ENCODE measurements at places on chromosomes 6 and 20.

DNA sequence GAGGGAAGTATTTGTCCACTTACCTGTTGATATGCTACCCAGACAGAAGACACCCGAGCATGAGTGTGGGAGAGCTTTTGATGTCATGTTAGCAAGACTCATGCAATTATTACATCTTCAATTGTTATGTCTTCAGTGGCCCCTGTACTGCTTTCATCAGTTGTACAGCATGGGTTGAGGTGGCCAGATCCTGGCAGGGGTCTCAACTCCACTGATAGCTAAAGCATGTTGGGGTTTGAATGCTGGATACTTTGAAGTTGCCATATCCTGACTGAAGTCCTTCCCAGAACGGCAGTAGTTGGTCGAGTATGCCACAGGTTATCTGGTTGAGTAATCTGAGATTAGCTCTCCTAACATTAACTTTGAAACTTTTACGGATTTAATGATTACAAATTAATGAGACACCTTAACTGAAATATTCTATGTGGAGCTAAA is 46.7 kb downstream of the LRRN4 start:
- H3K36me3 ChIP-seq, result peaks cover 18% of the 10 kb centered on the region
- peaks cover 18% of the 10 kb centered on the region for H3K4me1 ChIP-seq
- H3K4me3 ChIP-seq, result peak overlapping the region; percentile 95

GRCh38 chr6:130202782-130203181 is 20.0 kb downstream of the SAMD3 start:
- peak overlapping the region; percentile 84 for H3K4me3 ChIP-seq
- H3K27me3 ChIP-seq, result no peaks in the 10 kb centered on the region
- peaks cover 68% of the 10 kb centered on the region for H3K4me1 ChIP-seq
- DNase-seq, result no peak

DNA sequence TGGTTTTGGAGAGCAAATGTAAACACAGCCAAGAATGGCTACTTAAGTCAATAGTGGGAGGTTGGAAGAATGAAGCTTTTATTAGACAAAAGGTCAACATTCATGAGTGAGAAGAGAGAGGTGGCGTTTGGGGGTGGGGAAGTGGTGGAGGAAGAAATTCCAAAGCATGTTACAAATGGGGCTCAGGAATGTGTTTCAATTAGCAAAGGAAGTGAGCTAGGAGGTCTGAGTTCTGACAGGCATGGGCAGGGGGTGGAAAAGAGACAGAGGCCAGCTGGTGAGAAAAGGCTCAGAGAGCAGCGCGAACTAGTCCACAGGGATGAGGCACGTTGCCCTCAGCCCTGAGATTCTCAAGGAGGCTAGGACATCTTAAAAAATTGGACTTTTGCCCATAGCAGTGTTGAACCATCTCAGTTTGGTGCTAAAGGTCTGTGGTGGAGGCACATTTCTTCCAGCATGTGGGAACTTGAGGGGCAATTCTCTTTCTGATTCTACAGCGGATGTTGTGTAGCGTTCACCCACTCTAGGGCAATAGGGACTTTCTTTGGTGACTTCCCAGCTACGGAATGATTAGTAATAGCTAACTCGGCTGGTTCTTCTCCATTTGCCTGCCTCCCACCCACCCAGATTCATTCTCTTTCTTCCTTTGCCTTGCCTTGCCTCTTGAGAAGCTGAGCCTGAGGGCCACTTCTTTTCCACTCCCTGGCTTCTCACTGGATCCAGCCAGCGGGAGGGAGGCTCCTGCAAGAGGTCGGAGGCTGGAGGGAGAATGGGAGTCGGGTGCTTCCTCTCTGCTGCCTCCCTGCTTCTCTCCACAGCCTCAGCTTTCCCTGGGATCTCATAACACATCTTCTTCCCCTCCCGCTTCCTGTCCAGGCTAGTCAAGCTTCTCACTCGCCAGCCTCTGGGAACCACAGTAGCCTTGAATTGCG is 45.1 kb upstream of the NEDD9 start:
- peaks cover 23% of the 10 kb centered on the region for H3K36me3 ChIP-seq
- peaks cover 61% of the 10 kb centered on the region for H3K4me1 ChIP-seq
- DNase-seq, result no peak
- peak overlapping the region; percentile 88 for H3K4me3 ChIP-seq

- no peak overlapping the region for H3K27ac ChIP-seq
- H3K4me1 ChIP-seq, result no peaks in the 10 kb centered on the region
- DNase-seq, result no peak
Observed at GRCh38 chr6:4506223-4506622, 270.0 kb upstream of the CDYL start.

GRCh38 chr6:37779111-37779800 is 40.3 kb upstream of the ZFAND3 start:
- H3K36me3 ChIP-seq, result no peaks in the 10 kb centered on the region
- peaks cover 6% of the 10 kb centered on the region for H3K27me3 ChIP-seq
- H3K4me1 ChIP-seq, result peaks cover 12% of the 10 kb centered on the region
- no peak for DNase-seq
- no peak overlapping the region for H3K27ac ChIP-seq
- H3K4me3 ChIP-seq, result no peak overlapping the region

DNA sequence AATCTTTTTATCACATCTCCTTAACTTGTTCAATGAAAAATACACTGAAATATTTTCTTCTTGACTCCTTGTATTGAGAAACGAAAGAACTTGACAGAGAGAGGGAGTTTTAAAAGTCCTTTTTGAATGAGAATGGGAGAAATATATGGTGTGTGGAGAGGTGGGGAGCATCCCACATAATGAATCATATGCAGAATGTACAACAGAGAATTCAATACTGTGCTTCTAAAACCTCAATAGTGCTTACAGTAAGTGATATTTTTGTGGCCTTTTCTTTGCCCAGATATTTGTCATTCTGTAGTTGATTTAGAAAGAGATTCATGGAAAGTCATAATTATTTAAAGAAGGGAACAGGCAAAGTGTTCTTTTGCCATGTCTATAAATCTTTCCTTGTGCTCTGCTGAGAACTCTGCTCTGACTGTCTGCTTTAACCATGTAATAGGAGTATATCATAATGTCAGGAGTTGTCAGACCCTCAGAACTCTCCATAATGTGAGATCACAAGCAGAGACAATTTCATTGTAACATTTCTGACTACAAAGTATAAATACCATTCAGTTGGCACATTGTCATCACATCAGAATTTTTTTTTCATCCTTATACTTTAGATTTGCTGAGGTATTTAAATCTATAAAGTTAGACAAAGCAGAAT is 32.8 kb upstream of the HS3ST5 start:
- no peaks in the 10 kb centered on the region for H3K4me1 ChIP-seq
- H3K36me3 ChIP-seq, result no peaks in the 10 kb centered on the region
- H3K27ac ChIP-seq, result no peak overlapping the region
- DNase-seq, result no peak
- no peak overlapping the region for H3K4me3 ChIP-seq

- H3K4me1 ChIP-seq, result peaks cover 37% of the 10 kb centered on the region
- no peak for DNase-seq
- H3K27me3 ChIP-seq, result no peaks in the 10 kb centered on the region
- no peaks in the 10 kb centered on the region for H3K36me3 ChIP-seq
- peak overlapping the region; percentile 78 for H3K27ac ChIP-seq
Observed at GRCh38 chr20:48667481-48667880, 160.3 kb downstream of the PREX1 start.

DNA sequence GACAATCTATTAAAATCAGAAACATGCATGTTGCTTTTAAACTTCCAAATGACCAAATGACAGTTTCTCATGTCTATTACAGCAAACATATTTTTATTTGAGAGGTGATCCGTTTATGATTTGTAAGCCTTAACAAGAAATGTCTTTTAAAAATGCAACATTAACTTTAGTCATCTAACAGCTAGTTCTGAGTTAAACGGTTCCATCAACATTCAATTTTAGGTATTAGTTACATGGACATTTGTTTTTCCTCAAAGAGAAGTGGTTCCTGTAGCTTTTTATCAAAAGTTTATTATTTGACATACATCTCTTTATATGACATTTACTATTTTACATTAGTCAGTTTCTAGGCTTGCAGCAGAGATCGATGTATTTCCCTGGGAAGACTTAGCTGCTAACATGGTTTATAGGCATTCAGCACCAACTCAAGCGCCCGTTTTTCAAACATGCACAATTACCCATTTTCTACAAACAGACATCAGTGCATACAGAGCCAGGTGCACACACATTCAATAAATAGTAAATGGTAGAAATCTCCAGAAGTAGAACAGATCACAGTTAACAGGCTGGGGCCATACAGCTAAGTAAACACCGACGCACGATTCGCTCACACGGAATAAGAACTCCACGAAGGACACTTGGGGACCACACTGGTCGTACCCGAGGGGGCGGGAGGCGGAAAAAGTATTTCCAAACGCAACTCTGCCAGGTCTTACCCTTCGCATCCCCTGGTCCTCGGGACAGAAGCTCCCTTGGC is 882 bp downstream of the CNR1 start:
- H3K4me3 ChIP-seq, result peak overlapping the region; percentile 55
- no peaks in the 10 kb centered on the region for H3K36me3 ChIP-seq
- no peak for DNase-seq
- H3K27ac ChIP-seq, result no peak overlapping the region
- H3K27me3 ChIP-seq, result peaks cover 44% of the 10 kb centered on the region
- H3K4me1 ChIP-seq, result peaks cover 9% of the 10 kb centered on the region

- H3K27ac ChIP-seq, result no peak overlapping the region
- no peak overlapping the region for H3K4me3 ChIP-seq
- H3K36me3 ChIP-seq, result peaks cover 7% of the 10 kb centered on the region
- H3K4me1 ChIP-seq, result peaks cover 9% of the 10 kb centered on the region
- peaks cover 11% of the 10 kb centered on the region for H3K27me3 ChIP-seq
Observed at GRCh38 chr6:142725024-142725770, 219.8 kb downstream of the HIVEP2 start.

DNA sequence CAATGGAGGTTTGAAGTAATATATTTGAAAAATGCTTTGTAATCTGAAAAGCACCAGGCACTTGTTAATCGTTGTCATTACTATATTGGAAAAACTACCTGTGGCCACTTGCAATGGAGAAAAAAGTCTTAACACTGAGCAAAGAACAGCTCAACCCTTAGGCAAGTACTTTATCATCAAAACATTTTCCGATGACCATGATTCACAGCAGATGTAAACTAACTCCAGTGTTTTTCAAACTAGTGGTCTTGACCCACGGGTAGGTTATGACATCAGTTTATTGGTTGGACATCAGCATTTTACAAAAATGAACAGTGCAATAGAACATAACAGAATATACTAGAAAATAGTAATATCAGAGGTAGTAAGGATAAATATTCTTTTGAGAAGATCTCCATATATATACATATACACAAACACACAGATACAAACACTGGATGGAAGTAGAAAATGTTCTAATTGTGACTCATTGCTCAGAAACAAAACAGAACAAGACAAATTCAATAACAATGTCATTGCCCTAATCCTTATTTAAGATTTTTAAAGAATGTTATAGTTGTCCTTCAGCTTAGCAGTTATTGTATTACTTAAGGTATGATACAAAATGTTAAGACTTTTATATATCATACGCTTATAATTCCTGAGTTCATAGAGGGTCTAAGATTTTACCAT is 123.0 kb downstream of the PLCB1 start:
- H3K4me1 ChIP-seq, result peaks cover 24% of the 10 kb centered on the region
- DNase-seq, result no peak
- no peaks in the 10 kb centered on the region for H3K36me3 ChIP-seq
- H3K4me3 ChIP-seq, result no peak overlapping the region
- H3K27ac ChIP-seq, result no peak overlapping the region
- H3K27me3 ChIP-seq, result no peaks in the 10 kb centered on the region

DNA sequence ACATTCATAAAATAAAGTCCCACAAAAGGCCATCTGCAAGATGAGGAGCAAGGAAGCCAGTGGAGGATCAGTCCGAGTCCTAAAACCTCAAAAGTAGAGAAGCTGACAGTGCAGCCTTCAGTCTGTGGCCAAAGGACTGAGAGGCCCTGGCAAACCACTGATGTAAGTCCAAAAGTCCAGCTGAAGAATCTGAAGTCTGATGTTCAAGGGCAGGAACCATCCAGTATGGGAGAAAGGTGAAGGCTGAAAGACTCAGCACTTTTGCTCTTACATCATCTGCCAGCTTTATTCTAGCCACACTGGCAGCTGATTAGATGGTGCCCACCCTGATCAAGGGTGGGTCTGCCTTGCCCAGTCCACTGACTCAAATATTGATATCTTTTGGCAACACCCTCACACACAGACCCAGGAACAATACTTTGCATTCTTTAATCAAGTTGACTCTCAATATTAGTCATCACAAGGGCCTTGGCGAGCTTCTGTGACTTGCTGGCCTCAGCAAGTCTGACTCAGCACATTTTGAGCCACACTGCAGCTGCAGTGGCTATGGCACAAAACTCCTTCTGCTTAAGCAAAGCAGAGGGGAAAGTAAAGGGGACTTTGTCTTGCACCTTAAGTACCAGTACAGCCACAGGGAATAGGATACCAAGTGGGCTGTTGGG is 1370.3 kb upstream of the CITED2 start:
- no peaks in the 10 kb centered on the region for H3K4me1 ChIP-seq
- peaks cover 5% of the 10 kb centered on the region for H3K36me3 ChIP-seq
- no peak for DNase-seq
- H3K4me3 ChIP-seq, result no peak overlapping the region

DNA sequence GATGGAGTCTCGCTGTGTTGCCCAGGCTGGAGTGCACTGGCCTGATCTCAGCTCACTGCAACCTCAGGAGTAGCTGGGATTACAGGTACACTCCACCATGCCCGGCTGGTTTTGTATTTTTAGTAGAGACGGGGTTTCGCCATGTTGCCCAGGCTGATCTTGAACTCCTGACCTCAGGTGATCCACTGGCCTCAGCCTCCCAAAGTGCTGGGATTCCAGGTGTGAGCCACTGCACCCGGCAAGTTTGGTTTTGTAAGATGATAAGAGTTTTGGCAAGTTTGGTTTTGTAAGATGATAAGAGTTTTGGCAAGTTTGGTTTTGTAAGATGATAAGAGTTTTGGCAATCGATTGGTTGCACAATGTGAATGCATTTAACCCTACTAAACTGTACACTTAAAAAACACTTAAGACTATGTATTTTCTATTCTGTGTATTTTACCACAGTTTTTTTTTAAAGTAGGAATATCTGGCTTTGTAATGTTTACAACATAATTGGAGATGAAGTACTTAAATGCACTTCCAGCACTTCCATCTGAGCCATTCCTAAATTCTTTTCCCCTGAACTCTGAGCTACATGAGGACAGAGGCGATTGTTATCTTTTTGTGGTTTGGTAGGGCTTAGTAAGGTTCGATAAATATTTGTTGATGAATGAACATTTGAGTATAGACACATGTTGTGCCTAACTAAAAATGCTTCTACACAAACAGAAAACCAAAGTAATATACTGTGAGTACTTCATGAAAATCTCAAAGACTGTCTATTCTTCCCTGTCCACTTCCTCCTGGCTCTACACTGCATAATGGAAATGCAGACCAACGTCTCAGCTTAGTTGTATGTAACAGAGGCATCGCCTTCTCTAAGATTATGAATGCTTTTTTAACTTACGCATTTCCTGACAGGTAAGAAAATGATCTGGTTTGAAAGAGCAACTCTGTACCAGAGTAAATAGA is 18.8 kb downstream of the SAMHD1 start:
- peaks cover 20% of the 10 kb centered on the region for H3K36me3 ChIP-seq
- no peaks in the 10 kb centered on the region for H3K27me3 ChIP-seq
- H3K4me1 ChIP-seq, result peaks cover 49% of the 10 kb centered on the region
- DNase-seq, result no peak

GRCh38 chr6:97427648-97428047 is 144.6 kb upstream of the MMS22L start:
- no peaks in the 10 kb centered on the region for H3K36me3 ChIP-seq
- DNase-seq, result no peak
- H3K4me3 ChIP-seq, result no peak overlapping the region
- no peaks in the 10 kb centered on the region for H3K4me1 ChIP-seq

- H3K27me3 ChIP-seq, result no peaks in the 10 kb centered on the region
- H3K36me3 ChIP-seq, result peaks cover 7% of the 10 kb centered on the region
- H3K4me3 ChIP-seq, result no peak overlapping the region
- H3K27ac ChIP-seq, result no peak overlapping the region
- H3K4me1 ChIP-seq, result no peaks in the 10 kb centered on the region
Observed at GRCh38 chr6:23414051-23414445, 712.0 kb upstream of the NRSN1 start.

- DNase-seq, result no peak
- H3K4me3 ChIP-seq, result peak overlapping the region; percentile 43
- no peaks in the 10 kb centered on the region for H3K27me3 ChIP-seq
- H3K4me1 ChIP-seq, result peaks cover 49% of the 10 kb centered on the region
Observed at GRCh38 chr6:111996144-111996865, 57.6 kb upstream of the CCN6 start.

Measured in natural killer cell treated with Interleukin-12 subunit alpha and Interleukin-12 subunit beta and Interleukin-15 and Interleukin-18, amount 100 ng/mL, for 72 hours (primary cell).